ENCODE measurements at places on chromosomes 12 and 14. TPM values are rescaled to one million over a fixed set of nuclear protein-coding genes. Genes with fewer than 3 reads are reported as not detected.

PPP1R1A gene
- total RNA-seq = not detected

KRT74 gene
- total RNA-seq = not detected

RTL1 gene
- not detected for total RNA-seq

ABCC9 gene
- total RNA-seq = 0.07 TPM

TMEM119 gene
- not detected for total RNA-seq

CDKN3 gene
- total RNA-seq = 61.1 TPM

CHMP4A gene
- total RNA-seq = 37.6 TPM

BICDL1 gene
- 18.6 TPM for total RNA-seq

NDUFA12 gene
- 108 TPM for total RNA-seq

GPR84 gene
- not detected for total RNA-seq

SYT10 gene
- not detected for total RNA-seq

TMPRSS12 gene
- total RNA-seq = not detected

LALBA gene
- not detected for total RNA-seq

GTF2A1 gene
- 6.7 TPM for total RNA-seq

RAD52 gene
- 25.0 TPM for total RNA-seq

CCDC38 gene
- 0.35 TPM for total RNA-seq

HNF1A gene
- total RNA-seq = not detected

SERPINA12 gene
- not detected for total RNA-seq

CGRRF1 gene
- total RNA-seq = 11.3 TPM

PTCSC3 gene
- not detected for total RNA-seq

KCNA5 gene
- total RNA-seq = not detected

RPL41 gene
- total RNA-seq = 3,423 TPM

KRT72 gene
- not detected for total RNA-seq

SYNE3 gene
- 1.5 TPM for total RNA-seq

FZD10 gene
- not detected for total RNA-seq

PPFIA2 gene
- total RNA-seq = not detected

SLC25A29 gene
- total RNA-seq = 6.9 TPM

SIX6 gene
- total RNA-seq = not detected

FOXM1 gene
- total RNA-seq = 225 TPM

NAV3 gene
- 4.2 TPM for total RNA-seq

KCNK10 gene
- not detected for total RNA-seq

KLRC3 gene
- total RNA-seq = not detected

CD69 gene
- total RNA-seq = not detected

HCAR1 gene
- 4.2 TPM for total RNA-seq

AQP2 gene
- not detected for total RNA-seq
